ENCODE measurements at places on chromosomes 2 and 18.
A peak's percentile ranks its signal among the peaks of the same experiment; 100 is the strongest.

GRCh38 chr18:48857023-48857694 is 93.6 kb downstream of the SMAD7 start:
- DNase-seq: no peak

- DNase-seq: no peak
Observed at GRCh38 chr2:33589444-33589843, 9.7 kb downstream of the FAM98A start.

DNA sequence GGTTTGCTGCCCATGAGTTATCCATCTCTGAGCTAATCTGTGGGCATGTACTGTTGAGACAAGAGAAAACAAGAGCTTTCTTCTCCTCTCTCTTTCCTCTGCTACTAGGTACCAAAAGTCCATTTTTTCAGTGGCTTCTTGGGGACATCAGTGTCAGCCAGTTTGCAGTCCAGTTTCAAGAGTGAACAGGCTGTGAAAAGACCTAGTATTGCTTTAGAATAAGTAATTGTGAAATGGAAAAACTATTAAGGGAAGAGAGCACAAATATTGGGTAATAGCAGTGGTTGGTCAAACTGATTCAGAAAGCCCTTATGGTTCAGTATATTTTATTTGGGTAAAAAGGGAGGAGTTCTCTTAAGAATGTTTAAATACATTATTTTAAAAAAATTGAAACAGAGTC is 33.0 kb upstream of the MEP1B start:
- no peak for DNase-seq

DNA sequence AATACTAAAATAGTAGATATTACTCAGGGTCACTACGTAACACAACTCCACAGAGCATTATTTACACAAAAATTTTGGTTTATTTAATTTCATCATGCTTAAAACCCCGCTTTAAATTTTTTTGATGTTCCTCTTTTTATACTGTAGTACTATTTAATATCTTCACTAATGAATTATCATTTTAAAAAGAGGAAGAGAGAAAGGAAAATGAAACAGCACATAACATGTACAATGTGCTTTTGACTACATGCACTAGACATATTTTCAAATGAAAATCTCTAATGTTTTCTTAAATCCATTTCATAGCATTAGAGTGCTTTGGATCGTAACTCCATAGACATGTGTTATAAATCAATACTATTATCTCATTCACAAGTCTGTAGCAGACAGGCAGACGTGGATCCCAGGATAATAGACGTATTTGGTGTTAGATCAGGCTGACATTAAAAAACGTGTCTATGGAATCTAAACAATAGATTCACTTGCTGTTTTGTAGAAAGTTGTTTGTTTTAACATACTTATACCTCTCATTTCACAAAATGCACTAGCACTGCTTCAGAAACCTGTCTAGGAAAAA is 897.0 kb downstream of the CPS1 start:
- DNase-seq: no peak

GRCh38 chr18:22711192-22711685 is 221.9 kb upstream of the RBBP8 start:
- peak; percentile 24 for DNase-seq

- no peak for DNase-seq
Observed at GRCh38 chr2:145166731-145167302, 646.9 kb upstream of the ZEB2 start.

DNA sequence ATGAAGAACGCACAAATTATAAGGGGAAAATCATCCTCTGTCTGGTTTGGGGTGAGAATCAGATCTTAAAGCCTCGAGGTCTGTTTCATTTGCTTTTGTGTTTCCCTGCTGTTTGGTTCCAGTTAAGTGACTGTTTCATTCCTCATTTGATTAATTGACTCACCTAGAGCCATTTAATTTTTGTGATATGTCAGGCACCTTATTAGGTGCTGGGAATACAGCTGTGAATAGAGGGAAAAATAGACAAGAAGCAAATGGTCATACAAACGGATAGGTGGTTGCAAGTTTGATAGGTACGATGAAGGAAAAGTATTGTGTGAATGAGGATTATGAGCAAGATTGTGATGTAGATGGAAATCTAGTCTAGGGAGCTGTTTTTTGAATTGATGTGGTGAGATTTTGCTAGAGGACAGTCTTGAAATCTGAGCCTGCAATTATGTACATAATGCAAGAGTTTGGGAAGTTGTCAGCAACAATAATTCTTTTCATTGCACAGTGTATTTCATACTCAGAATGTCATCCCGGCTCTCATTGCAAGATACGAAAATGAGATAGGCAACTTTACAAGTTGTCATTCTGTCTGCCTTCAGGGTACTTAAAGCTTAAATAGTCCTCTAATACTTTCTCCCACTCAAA is 2.2 kb downstream of the ACSL3 start:
- no peak for DNase-seq

DNA sequence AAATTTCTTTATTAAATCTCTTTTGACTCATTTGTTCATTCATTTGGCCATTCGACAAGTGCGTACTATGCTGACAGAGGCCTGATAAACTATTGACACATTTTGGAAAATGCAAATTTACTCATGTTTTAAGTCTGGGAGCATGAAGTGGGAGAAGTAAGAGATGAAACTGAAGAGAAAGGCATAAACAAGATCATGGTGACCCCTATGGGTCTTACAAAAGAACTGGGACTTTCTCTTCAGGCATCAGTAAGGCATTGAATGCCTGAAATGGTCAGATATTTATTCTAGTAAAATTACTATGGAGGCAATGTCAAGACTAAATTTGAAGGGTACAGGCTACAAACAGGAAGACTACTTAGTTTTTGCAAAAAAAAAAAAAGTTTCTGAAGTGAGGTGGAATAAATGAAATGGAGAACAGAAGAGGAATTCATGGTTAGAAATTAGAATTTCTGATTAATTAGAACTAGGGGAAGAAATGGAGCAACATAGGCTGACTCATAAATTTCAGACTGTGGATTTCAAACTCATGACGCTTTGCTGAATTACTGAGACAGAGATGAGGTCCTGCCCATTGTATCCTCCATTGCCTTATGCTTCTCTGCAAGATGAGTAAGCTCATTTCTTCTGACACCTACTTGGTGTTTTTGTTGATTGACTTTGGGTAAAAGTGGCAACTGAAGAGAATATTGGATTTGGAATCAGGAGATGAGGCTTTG is 32.7 kb downstream of the VSNL1 start:
- DNase-seq: no peak

DNA sequence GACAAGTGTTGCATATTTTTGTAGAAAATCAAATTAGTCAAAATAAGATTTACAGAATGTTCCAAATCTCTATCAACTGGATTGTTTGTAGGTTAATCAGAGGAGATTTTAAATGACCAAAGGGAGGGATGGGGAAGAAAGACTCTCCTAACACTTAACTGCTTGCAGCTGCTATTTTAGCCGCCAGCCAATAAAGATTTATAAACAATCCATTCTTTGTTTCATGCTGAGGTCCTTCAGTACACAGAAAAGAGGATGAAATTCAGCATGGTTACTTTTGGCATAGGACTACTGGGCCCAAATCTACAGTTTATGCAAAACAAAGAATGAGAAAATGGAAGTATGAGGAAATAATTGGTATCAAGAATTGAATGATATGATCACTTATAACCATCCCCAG is 86.4 kb upstream of the FN1 start:
- no peak for DNase-seq

- no peak for DNase-seq
Observed at GRCh38 chr2:143473216-143473615, 344.0 kb downstream of the ARHGAP15 start.

DNA sequence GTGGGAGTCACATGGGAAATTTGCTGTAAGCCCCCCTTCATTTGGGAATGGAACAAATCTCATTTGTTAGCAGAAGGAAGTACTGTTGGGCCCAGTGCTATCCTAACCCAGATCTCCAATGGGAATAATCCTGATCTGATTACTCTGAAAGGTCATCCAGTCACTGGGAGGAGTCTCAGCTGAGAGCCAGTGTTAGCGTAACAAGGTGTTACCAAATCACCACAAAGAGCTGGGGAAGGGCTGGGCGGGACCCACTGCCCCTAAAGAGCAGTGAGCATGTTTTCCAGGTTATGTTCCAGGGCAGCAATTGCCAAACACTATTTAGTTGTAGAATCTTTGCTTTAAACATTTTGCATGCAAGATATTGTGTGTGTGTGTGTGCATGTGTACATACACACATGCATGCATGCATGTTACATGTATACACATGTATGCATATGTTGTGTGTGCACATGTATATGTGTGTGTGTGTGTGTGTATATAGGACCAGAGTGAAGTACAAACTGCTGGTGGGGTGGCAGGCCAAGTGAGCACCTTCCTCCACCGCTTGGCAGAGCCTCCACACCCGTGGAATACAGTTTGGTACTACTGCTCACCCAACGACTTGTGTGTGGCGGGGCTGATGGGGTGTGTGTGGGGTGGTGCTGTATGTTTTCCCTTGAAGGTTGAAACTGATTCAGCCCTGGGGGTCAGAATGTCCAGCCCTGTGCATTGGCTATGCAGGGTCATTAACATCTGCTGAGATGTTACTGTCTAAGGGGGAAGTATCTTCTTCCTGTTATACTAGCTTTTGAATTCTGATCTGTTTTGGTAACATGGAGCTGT is 15.2 kb downstream of the INPP5D start:
- no peak for DNase-seq

Data from HuH-7 (cell line).